ENCODE measurements at places on chromosomes 3 and 15.

GRCh38 chr15:75733761-75734651 is 21.4 kb upstream of the CSPG4 start:
- no peak for DNase-seq

- no peak for DNase-seq
Observed at GRCh38 chr3:20490996-20491395, 305.0 kb upstream of the SGO1 start.

DNA sequence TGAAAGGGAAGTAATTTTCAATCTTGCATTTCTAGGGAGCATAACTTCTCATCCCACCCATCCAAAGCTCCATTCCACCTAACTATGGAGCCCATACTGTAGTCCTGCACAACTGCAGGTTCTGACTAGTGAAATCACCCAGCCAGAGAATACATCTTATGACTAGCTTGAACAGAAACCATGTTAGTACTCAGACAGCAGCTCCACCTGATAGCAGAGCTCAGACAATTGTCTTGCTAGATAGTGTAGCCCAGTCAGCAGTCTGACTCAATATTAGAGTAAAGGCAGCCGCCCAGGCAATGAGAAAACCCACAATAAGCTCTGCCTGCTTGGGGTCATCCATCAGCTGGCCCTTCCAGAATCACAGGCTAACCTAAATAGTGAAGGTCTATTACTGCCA is 544.7 kb upstream of the GBE1 start:
- DNase-seq = no peak

- DNase-seq = no peak
Observed at GRCh38 chr3:67437789-67438188, 216.6 kb downstream of the SUCLG2 start.

GRCh38 chr3:149494022-149494758 is 19.7 kb downstream of the TM4SF4 start:
- DNase-seq = peak; percentile 9

DNA sequence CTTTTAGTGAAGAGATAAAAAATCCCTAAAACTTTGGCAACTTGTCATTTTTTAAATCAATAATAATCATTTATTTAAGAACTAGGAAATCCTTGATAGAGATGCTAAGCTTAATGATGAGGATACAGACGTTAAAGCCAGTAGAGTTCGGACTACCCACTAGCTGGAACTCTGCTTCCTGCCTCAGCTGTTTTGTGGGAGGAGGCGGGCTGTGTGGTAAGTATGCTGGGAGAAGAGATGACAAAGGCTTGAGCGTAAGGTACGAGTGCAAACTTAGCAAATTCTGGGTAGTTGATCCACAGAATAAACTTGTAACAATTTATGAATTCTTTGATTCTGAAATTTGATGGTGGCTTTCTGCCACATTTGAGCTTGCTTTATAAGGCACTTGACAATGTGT is 111.2 kb upstream of the NANOGP8 start:
- no peak for DNase-seq

GRCh38 chr3:194537732-194538247 is 51.0 kb upstream of the ATP13A3 start:
- no peak for DNase-seq

DNA sequence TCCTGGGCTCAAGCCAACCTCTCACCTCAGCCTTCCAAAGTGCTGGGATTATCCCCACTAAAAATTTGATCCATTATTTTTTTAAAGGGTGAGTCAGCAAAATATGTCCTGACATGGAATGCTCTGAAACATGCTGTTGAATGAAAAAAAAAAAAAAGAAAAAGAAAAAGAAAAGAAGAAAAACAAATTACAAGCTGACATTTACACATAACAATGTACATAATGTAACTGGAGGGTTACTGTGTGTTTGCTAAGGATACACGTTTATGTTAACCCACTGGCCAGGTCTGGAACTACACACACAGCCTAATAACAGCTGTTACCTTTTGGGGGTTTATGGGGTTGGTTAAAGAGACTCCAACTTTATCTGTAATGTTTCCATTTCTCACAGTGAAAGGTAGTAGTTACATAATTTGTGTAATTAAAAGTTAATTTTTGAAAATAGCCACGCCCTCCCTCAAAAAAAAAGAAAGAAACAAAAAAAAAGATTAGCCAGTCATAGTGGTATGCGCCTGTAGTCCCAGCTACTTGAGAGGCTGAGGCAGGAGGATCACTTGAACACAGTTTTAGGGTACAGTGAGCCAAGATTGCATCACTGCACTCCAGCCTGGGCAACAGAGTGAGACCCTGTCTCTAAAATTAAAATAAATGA is 3.1 kb upstream of the MESP2 start:
- no peak for DNase-seq
